Natural killer cell treated with Interleukin-12 subunit alpha and Interleukin-12 subunit beta and Interleukin-15 and Interleukin-18, amount 100 ng/mL, for 72 hours (primary cell): ENCODE measurements at places on chromosomes 3 and 15.

GRCh38 chr15:69568173-69569009 lies 115.8 kb downstream of the RPLP1 start:
- DNase-seq: no peak

DNA sequence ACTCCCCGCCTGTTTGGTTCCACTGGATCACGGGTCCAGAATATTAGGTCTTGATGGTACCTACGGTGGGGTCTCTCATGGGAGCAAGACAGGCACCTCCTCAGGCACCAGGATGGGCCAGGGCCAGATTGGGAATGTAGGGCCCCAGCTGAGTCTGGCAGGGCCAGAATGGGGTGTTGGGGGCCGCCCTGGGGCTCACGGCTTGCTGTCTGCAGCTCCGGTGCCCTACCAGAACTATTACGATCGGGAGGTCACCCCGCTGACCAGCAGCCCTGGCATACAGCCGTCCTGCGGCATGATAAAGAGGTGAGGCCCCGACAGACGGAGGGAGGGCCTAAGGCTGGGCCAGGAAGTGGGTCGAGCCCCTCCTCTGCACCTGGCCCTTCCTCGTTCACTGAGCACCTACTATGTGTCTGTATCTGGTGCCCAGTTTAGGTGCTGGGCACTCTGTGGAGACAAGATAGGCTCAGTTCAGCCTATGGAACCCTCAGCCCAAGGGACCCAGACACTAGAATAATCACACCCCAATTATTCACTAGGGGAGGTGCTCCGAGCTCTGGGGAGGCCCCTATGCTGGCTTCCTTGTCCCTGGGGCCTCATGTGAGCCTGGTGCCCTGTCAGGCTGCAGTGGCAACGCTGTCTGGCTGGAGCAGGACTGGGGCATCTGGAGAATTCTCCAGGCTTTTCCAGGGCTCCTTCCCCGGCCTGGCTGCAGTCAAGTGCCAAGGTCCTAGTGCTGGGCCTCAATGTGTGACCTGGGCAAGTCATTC lies 37.9 kb downstream of the PSTPIP1 start:
- DNase-seq: peak; percentile 47

- no peak for DNase-seq
These were observed 27.8 kb downstream of the ACSBG1 start for GRCh38 chr15:78206326-78207109.

DNA sequence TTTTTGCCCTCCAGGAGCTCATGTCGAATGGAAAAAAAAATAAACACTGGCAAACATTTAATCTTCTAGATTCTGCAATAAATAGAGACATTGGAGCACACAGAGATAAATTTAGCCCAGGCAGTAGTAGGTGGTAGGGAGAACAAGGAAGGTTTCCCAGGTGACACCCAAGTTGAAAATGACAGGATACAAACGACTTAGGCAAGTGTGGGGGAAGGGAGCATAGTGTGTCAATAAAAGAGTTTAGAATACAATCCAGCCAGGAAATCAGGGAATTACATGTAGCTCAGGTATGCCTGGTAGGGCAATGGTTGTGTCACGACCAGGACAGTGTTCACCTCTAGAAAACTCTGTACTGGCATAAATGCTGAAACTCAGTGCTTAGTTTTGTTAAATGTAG lies 364.6 kb upstream of the AGTR1 start:
- DNase-seq: no peak

DNA sequence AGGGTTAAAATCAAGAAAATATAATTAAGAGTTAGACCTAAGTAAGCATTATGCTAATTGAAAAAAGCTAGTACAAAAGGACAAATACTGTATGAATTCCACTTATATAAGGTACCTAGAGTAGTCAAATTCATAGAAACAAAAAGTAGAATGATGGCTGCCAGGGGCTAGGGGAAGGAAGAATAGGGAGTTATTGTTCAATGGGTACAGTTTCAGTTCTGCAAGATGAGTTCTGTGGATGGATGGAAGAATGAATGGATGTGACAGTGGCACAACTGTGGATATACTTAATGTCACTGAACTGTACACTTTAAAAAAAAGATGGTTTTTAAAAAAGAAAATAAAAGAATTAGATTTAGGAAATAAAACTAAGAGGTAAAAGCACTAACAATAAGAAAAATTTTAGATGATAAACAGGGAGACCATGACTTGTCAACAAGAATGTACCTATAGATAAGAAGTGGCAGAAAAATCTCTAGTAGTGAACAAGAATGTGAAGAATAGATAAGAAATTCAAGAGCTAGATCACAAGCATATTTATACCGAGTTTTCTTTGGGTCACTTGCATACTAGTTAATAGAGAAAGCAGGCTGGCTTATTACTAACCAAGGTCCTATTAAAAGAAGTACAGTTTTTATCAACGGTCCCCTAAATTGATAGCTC lies 5.5 kb downstream of the IFT80 start:
- no peak for DNase-seq
